ENCODE measurements at places on chromosomes 1 and 21.
A peak's percentile ranks its signal among the peaks of the same experiment; 100 is the strongest.

GRCh38 chr1:58545591-58546519 lies 671 bp downstream of the OMA1 start:
- DNase-seq = peak; percentile 62

- no peak for DNase-seq
Measured at GRCh38 chr1:42319128-42319851, 15.7 kb downstream of the FOXJ3 start.

GRCh38 chr1:92752719-92753118 lies 32.2 kb downstream of the EVI5 start:
- DNase-seq = no peak

- no peak for DNase-seq
Measured at GRCh38 chr21:42299324-42300044, 15.7 kb downstream of the TFF3 start.

- no peak for DNase-seq
Measured at GRCh38 chr21:38721055-38721454, 84.7 kb upstream of the ETS2 start.

GRCh38 chr21:45899317-45900033 lies 82.1 kb upstream of the COL6A1 start:
- no peak for DNase-seq

GRCh38 chr1:226823643-226824042 lies 46.8 kb upstream of the PSEN2 start:
- no peak for DNase-seq
